ENCODE measurements at places on chromosomes 5 and 9.

DNA sequence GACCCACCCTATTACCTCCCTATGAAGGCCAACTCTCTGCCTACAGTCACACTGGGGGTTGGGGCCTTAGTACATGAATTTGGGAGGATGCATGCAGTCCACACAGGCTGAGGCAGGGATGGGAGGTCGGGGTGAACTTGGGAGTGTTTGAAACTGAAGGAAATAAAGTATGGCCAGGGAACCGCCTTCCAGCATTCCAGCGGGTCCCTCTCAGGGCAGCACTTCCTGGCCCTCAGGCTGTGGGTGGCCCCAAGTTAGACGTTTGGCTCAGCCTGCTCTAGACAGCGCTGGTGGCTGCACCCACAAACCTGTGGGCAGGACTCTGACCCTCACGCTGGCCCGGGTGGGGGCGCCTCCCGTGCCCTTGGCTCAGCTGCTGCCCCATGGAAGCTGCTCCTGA, 74.3 kb downstream of the UBE2QL1 start:
- no peak for DNase-seq

DNA sequence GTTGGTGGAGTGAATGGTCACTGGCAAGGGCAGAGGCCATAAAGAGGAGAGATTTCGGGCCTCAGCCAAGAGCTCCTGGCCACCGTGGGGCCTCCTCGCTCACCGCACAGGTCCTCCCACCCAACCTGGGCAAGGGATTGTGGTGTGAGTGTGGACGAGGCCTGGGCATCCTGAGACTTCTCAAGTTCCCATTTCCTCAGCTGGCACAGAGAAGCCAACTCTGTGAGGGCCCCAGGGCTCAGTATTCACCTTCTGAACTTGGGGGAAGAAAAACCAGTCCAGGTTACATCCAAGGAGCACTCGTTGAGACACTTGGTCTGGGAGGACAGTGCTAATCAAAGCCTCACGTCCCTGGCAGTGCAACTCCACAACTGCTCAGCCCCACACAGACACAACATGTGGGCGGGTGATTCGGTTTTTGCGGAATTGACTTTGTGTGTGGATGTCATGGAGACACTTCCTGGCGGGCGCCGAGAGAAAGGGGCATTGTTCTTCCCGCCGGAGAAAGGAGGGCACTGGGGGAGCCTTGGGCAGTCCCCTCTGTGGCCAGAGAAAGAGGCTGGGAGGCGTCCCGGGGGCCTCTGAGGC, 28.5 kb upstream of the NKD2 start:
- DNase-seq: no peak

DNA sequence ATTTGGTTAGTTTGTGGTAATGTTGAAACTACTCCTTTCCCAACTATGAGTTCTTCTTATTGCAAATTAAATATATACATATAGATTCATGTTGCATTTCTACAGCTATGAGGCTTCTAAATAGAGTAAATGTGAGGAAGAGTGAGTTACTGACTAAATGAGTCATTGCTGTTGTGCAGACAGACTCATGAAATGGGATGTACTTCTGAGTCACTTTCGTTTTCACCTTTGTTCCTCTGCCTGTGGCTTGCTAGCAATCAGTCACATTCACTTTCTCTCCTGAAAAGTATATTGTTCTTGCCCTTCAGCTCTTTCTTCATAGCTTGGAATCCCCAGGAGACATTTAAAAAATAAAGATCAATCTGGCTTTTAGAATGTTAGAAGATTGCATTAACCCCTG, 295.5 kb upstream of the SMC2 start:
- no peak for DNase-seq

DNA sequence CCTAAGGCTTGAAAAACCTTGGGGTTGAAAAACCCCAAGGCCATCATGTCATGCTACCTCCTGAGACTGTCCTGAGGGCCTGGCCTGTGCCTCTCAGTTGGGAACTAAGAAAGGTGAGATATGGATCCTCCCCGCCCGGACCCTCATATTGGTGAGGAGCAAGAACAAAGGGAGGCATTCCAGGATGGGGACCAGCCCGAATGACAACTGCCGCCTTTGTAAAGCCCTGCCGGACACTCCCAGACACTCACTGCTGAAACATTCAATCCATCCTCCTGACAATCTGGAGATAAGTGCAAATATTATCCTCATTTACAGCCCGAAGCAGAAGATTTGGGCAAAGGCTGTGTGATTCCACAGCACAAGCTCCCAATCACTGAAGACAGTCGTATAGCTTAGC, 298.3 kb downstream of the NSG2 start:
- no peak for DNase-seq

- DNase-seq: no peak
Observed at GRCh38 chr5:124733329-124733650, 13.1 kb downstream of the ZNF608 start.

GRCh38 chr5:132500931-132501628, 10.5 kb upstream of the IRF1 start:
- DNase-seq: peak; percentile 67

GRCh38 chr9:114275246-114276004, 47.5 kb upstream of the ORM1 start:
- no peak for DNase-seq

DNA sequence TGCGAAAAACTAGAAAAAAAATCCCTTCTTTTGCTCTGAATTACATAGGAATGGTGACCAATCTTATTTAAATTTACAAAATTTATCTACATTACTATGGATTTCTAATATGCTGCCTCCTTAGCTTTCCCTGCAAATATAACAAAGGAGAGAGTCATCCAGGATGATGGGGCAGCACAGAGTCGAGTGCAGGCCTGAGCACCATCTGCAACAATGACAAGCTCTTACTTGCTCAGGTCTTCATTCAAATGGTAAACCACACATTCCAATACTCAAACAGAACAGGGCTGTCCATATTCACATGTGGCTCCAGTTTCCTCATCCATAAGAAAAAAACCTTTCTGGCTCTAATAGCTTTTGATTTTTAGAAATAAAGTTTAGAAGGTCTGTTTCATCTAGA, 33.5 kb upstream of the ZNF354B start:
- no peak for DNase-seq

GRCh38 chr9:22111954-22112247, 102.8 kb upstream of the CDKN2B start:
- no peak for DNase-seq

DNA sequence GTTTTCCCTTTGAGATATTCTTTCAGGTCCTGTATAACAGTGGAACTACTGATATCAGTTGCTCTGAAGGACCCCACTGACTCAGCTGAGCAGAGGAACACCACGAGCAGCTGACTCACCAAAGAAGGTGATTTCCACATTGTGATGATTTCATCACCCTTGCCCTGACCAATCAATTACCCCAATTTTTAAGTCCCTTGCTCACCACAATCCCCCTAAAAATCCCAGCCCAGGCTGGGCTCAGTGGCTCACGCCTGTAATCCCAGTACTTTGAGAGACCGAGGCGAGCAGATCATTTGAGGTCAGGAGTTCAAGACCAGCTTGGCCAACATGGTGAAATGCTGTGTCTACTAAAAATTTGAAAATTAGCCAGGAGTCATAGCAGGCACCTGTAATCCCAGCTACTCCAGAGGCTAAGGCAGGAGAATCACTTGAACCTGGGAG, 125.3 kb upstream of the ABCA1 start:
- DNase-seq: no peak

DNA sequence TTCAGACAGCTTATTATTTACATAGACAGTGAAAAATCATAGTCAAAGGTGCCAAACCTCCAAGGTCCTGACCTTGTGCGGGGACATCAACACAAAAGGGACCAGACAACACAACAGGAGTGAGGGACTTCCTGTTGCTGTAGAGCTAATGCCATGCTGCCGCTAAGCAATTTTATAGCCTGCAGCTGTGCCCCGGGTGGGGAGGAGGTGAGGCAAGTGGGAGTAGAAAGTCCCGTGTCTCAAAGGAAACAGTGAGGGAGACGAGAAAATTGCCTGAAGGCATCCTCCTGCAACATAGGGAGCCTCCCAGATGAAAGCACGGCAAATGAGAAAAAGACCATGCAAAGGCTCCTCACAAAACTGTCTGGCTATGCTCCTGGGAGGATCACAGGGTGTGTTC, 58.8 kb downstream of the CAAP1 start:
- DNase-seq: no peak

- no peak for DNase-seq
Observed at GRCh38 chr5:91175708-91176107, 207.4 kb downstream of the ARRDC3 start.

- no peak for DNase-seq
Observed at GRCh38 chr5:124844371-124844920, 98.0 kb upstream of the ZNF608 start.

DNA sequence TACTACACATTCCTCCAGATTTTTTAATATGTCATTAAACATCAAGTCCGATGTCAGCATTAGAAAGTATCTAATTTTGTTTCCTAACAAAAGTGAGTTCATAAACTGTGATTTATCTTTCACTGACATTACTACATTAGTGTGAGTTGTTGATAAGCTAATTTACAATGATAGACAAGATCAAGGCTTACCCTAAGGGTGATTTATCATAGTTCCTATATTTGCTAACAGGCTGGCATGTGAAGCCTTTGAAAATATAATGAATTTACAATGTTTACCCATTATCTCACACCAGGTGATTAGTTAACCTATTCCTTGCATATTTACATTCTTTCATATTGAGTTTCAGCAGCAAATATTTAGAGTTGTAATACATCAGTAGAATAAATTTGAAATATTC, 1096.9 kb upstream of the NUDT12 start:
- no peak for DNase-seq

DNA sequence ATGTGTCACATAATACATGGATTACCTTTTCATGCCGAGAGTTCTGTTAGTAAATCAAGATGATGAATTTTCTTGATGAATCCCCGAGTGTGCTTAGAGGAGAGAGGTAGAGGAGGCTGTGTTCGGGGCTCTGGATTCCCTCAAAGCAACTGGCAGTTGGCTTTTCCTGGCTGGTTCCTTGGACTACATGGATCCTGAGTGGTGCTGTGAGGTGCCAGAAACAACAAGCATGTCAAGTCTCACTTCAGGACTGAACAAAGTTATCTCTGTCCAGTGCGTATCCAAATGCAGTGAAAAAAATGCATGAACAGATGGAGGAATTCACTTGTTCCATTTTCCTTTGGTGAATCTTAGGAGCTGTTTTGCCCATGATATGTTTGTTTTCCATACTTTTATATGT, 231.7 kb downstream of the FBXL7 start:
- DNase-seq: no peak

DNA sequence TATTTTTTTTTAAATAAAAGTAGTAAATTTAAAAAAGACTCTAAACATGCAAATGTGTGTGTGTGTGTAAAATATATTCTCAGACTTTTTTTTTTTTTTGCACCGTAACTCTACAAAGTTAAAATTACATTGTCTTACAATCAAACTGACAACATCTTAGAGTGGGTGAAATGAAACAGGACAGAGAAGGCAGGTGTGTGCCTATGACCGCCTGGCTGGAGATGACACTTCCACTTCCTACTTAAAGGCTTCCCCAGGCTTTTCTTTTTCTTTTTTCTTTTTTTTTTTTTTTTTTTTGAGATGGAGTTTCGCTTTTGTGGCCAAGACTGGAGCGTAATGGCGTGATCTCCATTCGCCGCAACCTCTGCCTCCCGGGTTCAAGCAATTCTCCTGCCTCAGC, 2.7 kb upstream of the AK1 start:
- no peak for DNase-seq

- DNase-seq: no peak
Observed at GRCh38 chr9:76150013-76150412, 244.2 kb downstream of the RFK start.

DNA sequence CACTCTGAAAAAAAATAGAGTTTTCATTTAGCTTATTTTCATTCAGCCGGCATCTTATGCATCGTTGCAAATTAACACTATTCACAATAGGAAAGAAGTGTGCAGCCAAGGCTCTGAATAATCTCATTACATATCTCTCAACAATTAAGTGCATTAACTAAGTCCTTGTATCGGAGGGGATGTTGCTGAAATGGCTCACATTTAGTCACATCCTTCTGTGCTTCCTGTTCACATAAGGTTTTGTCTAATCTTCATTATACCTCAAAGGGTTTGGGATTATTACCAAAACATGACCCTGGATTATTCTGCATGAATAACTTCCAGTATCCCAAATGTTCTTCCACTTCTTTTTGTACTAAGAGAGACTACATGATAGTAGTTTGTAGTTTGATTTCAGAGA, 278.0 kb upstream of the GRIA1 start:
- no peak for DNase-seq

GRCh38 chr9:124794902-124795491, 18.1 kb downstream of the OLFML2A start:
- no peak for DNase-seq

GRCh38 chr5:144179226-144179625, 8.6 kb downstream of the KCTD16 start:
- no peak for DNase-seq

DNA sequence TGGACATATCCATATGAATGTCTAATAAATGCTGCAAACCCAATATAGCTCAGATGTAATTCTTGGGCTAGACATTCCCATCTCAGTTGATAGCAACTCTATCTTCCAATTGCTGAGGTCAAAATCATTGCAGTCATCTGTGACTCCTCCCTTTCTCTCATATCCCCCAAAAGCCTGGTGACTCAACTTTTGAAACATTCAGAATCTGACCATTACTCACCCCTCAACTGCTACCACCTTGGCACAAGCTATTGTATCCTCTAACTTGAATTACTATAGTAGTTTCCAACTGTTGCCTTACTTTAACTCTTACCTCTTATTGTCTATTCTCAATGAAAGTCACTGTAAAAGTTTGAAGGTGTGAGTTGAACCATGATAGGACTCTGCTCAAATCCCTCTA, 600.1 kb upstream of the RGMB start:
- DNase-seq: no peak

GRCh38 chr9:22392523-22392922, 54.1 kb upstream of the DMRTA1 start:
- DNase-seq: no peak

DNA sequence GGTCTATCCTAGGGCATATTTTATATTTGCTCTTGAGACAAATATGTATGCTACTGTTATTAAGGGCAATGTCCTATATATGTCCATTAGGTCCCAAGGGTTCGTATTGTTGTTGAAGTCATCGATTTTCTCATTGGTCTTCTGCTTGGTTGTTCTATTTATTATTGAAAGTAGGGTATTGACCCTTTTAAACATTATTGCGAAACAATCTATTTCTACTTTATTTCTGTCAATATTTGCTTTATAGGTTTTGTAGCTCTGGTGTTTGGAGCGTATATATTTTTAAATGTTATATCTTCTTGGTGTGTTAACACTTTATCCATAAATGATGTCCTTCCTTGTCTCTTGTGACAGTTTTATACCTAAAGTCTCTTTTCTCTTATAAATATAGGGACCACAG, 16.2 kb upstream of the DIRAS2 start:
- no peak for DNase-seq

GRCh38 chr5:131368866-131369265, 105.0 kb downstream of the CDC42SE2 start:
- no peak for DNase-seq

Measured in T-cell (primary cell).